ENCODE measurements at places on chromosomes 2 and 18.

DNA sequence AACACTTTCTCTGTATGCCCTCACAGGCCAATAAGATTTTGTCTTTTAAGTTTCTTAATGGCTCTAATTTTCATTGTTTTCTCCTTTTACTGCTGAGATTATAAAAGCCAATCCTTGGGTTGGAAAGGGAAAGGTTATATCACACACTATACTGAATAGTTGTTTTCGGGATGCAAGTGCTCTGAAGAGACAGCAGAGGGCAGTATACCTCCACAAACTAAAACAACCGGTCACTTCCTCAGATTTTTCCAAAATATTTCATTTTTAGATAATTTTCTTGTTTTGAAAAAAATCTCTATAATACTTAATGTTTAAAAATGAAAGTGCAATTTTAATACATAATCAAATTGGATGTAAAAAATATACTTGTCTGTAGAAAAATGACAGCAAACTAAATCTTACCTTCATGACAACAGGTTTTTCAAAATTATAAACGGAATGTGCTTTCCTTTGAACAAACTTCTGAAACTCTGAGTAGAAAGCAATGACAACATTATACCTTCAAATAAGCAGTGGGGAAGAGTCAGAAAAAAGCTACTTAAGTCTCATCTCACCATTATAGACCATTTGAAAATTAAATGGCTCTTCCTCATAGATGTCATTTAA lies 82.7 kb downstream of the ORC4 start:
- DNase-seq: no peak

GRCh38 chr2:157470321-157470720 lies 26.4 kb upstream of the CYTIP start:
- no peak for DNase-seq

DNA sequence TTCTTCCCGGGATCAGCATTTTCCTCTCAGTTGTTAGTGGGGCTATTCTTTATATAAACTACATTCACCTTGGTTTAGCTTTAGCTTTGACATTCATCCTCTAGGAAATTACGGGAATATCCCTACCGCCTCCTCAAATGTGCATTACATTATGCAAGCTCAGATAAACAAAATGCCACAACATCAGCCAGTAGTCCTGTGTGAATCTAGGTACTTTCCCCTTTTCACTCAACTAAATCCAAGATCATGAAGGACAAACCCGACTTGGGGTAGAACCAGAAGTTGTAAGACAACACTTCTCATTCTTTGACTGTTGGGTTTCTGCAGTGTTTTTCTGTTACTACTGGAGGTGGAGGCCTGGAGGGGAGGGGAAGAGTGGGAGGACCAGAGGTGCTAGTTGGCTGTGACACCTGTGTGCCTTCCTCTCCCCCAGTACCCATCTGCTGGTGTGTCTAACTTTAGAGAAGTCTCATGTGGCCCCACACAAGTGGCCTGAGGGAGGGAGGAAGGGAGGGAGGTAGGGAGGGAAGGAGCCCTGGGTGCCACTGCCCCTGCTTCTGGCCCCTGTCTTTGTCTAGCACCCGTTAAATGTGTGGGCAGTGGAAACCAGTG lies 84.8 kb upstream of the BCL2L11 start:
- DNase-seq: no peak

DNA sequence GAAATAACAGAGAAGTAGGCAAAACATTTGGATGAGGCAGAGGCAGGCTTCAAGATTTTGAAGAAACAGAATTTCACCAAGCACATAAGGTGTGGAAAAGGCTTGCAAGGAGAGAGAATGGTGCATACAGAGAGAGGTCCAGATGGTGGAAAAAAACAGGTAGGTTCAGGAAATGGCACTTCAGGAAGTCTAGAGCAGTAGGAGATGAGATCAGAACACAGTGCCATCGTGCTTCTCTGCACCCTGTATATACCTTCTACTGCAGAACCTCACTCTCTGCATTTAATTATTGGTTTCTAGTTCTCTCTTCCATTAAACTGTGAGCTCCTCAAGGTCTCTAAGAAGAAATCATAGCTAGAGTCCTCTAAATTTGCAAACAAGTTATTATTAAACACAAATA lies 2.4 kb downstream of the PAIP2B start:
- DNase-seq: no peak

DNA sequence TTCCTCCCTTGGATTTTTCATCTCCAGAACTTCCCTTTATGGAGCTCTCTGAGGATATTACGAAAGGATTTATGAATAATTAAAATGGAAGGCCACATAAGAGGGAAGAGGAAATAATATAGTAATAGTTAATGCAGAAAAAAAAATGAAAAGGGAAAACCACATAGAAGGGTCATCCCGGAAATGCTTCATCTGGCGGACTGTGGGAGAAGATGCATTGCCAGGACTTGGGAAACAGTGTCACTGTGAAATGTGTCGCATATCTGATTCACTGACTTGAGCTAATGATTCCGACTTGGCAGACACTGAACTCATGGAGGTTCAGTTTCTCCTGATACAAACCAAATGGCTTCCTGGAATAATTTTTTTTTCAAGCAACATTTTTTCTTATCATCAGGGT lies 129.9 kb upstream of the RMP24 start:
- no peak for DNase-seq

- no peak for DNase-seq
Observed at GRCh38 chr18:3790703-3791102, 340.7 kb downstream of the TGIF1 start.

GRCh38 chr2:219475697-219476651 lies 22.7 kb upstream of the GMPPA start:
- DNase-seq: peak; percentile 40

- no peak for DNase-seq
Observed at GRCh38 chr2:127191331-127192219, 28.5 kb downstream of the CYP27C1 start.

GRCh38 chr2:239870276-239870675 lies 154.9 kb downstream of the NDUFA10 start:
- no peak for DNase-seq

GRCh38 chr2:11009891-11010290 lies 98.2 kb downstream of the KCNF1 start:
- no peak for DNase-seq

- DNase-seq: no peak
Observed at GRCh38 chr2:26581991-26582842, 58.9 kb downstream of the CIB4 start.

DNA sequence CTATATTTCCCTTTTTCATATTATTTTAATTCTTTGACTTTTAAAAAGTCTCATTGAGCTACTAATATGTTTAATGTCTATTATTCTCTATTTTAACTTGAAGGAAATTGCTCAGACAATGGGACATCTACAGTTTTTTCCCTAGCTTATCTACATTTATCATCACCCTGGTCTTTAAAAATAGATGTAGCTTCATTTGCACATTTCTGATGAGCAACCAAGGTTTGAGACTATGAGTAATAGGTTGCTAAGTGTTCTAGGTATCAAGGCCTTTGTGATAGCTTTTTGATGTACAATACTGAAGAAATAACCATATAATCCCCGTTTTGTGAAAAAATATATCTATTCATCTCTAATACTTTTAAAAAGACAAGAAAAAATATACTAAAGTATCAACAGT lies 47.0 kb downstream of the STAT4 start:
- no peak for DNase-seq

DNA sequence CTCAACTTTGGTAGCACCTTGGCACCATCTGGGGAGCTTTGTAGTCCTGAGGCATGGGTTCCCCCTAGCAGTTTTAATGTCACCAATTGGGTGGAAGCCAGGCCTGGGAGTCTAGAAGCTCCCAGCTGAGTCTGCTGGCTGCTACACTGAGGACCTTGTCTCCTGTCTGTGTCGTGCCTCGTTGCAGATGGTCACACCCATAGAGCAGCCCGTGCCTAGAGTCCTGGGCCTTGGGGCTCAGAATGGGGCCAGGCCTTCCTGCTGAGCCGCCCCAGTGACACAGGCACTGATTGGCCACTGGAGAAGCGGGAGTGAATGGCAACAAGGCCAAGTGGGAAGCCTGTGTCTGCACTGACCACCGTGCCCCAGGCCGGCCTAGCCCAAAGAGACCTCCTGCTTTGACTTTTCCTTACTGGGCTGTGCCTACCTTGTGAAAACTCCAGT lies 113.2 kb downstream of the SH3RF3 start:
- no peak for DNase-seq

GRCh38 chr2:46873604-46874068 lies 42.0 kb downstream of the MCFD2 start:
- peak; percentile 12 for DNase-seq

GRCh38 chr2:201174687-201175086 lies 8.3 kb upstream of the CASP10 start:
- no peak for DNase-seq

GRCh38 chr2:134231301-134231964 lies 22.4 kb upstream of the MGAT5 start:
- no peak for DNase-seq

- DNase-seq: no peak
Observed at GRCh38 chr2:190318931-190319554, 583 bp downstream of the HIBCH start.

DNA sequence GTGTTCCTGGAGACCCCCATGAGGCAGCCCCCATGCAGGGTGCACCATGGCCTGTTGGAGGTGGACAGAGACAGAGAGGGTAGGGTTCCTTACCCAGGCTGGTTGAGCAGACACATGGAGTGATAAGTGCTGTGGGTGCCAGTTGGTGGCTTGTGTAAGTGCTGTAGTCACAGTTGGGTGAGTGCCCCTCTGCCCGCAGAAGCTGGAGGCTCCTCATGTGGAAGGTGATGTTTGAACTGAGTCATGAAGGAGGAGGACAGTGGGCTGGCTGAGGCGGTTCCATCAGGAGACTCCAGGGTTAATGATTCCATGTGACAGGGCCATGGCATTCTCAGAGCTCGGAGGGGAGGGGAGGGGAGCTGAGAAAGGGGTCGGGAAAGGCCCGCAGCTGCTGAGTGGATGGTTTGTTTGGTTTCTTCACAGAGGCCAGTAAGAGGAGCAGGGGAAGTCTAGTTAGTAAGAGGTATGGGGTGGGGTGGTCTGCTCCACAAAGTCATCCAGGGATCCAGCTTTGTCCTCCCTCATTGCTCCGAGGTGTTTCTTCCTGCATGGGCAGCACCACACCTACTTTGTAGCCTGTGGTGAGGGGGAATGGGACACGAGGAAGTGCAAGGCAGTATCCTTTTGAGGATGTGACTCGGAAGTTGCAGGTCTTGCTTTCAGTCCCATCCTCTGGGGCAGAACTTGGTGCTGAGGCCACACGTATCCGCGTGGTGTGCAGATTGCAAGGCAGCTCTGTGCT lies 13.6 kb downstream of the IMPA2 start:
- no peak for DNase-seq

GRCh38 chr2:25229279-25230197 lies 61.2 kb upstream of the POMC start:
- no peak for DNase-seq

GRCh38 chr2:42214669-42215068 lies 45.5 kb downstream of the EML4 start:
- no peak for DNase-seq

DNA sequence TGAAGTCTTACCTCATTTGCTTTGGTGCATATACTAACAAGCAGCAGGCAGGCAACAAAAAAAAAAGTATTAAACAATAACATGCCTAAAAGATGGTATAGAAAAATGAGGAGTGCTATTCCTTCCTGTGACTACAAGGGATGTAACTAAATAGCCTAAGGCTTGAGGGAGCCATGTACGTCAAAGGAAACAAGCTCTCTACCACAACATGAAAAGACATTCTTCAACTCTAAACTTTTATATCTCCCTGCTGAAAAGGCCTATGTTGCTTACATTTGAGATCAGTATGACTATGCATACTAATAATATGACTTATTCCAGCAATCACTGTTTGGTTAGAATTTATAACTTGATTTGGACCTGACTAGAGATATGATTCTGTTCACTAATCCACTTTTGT lies 347.9 kb downstream of the ADCYAP1 start:
- no peak for DNase-seq

DNA sequence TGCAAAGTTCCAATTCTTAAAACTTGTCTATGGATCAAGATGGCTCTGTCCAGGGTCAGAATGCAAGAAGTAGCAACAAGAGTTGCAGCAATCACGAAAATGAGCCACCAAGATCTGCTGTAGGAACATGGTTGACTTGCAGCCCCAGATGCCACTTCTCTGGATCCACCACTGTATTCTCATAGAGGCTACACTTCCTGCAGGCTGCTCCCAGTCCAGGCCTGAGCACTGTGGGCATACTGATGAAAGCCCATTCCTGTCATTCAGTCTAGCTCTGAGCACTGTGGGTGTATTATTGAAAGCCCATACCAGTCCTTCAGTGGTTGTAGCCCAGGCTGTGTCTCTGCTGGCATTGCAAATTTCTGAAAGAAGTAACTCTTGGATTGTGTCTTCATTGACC lies 213.9 kb upstream of the AGAP1 start:
- DNase-seq: no peak

DNA sequence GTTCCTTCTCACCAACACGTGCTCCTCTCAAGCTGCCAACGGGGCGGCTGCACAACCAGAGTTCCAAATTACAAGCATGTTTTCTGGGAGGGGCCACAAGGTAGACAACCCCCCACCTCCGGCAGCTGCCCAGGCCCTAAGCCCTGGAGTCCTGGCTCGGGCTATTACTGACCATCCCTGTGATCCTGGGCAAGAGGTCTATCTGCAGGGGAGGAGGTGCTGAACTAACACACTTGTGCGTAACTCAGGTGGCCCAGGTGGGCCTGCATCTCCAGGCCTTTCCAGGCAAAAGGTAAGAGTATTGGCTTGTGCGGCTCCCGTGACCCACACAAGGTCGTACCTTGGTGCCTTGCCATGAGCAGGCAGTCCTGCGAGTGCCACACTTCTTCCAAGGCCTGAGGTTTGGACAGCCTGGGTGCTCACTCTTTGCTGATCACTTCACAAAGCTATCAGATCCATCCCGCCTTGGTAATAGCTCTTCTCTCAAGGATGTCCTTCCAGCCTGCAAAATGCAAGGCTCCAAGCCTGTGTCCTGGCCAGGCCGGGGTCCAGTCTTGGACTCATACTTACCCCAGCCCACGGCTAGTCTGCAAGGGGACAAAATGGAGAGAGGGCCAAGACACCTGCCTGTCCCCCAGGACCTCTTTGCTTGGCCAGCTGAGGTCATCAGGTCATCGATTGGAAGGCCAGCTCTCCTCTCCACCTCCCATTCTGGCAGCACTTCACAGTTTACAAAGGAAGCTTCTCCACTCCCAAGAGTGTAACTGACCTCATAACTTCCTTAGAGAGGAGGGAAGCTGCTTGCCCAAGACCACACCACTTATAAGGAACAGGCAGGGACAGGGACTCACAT lies 33.9 kb downstream of the ADRA2B start:
- DNase-seq: no peak

DNA sequence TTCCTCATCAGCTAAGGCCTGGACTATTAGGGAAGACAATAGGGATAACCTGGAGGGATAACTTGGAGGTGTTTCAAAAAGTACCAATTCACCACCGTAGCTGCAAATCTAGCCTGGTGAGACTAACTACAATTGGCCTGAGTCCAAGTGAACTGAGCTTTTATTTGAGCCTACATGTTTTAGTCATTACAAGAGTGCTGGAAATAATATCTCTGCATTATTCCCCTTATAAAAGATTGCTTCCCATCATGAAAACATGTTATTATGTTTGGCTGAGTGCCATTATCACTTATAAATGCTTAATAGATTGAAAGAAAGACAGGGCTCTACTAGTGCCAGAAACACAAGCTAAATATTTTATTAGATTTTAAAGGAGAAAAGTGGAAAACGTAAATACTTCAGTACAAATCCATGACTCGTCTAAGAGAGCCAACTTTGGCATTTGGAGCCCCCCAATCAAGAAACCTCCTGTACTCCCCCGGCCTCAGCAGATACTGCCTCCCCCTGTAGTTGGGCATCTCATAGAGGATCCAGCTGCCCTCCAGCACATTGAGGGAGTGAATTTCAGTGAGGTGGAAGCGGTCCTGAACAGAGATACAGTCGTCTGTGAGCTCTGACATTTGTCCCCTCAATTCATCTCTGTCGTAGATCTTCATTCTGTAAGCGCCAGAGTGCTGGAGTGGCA lies 3.6 kb downstream of the CRYGB start:
- DNase-seq: no peak

All from activated CD4-positive, alpha-beta T cell treated with anti-CD3 and anti-CD28 coated beads, Interleukin-2, amount 50 U/mL, for 24 hours (primary cell).